Heart left ventricle (tissue), 16 donors: ENCODE measurements at places on chromosomes 12 and 14. TPM values are rescaled to one million over a fixed set of nuclear protein-coding genes. Genes with fewer than 3 reads are reported as not detected.

HAL gene
- not detected for total RNA-seq

NIN gene
- total RNA-seq: 17.9 TPM

LTBR gene
- 24.1 TPM for total RNA-seq

AVPR1A gene
- total RNA-seq: 1.8 TPM

OR4E2 gene
- total RNA-seq: not detected

GPR132 gene
- 0.44 TPM for total RNA-seq

EML5 gene
- total RNA-seq: 0.24 TPM

MMP17 gene
- 1.5 TPM for total RNA-seq

SALL2 gene
- 6.7 TPM for total RNA-seq

CELA1 gene
- total RNA-seq: not detected

PLEKHA5 gene
- 72.2 TPM for total RNA-seq

GDF3 gene
- not detected for total RNA-seq

MIP gene
- not detected for total RNA-seq

ACACB gene
- total RNA-seq: 77.3 TPM
